ENCODE measurements at places on chromosomes 1 and 21.

DNA sequence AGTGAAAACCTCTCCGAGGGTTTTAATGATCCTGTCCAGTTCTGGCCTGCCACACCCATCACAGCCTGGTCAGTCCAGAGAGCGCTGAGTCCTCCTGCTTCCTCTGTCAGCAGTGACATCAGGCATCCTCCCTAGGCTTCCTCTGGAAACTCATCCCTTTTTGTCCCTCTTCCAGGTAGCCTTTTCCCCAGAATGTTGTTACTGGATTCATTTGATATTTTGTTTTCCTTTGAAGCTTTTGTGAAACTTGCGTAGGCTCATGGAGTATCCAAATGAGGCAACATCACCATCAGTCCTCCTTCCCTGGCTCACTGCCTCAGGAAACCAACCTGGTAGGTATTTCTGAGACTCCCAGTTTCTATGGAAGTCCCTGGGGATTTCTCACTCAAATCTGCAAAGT lies 27.0 kb upstream of the IGSF3 start:
- no peak for DNase-seq

GRCh38 chr1:175618559-175618958 lies 124.8 kb downstream of the TNR start:
- DNase-seq, result no peak

GRCh38 chr1:228445843-228446650 lies 29.4 kb upstream of the TRIM17 start:
- no peak for DNase-seq

GRCh38 chr21:17501107-17502006 lies 11.5 kb upstream of the CXADR start:
- no peak for DNase-seq

DNA sequence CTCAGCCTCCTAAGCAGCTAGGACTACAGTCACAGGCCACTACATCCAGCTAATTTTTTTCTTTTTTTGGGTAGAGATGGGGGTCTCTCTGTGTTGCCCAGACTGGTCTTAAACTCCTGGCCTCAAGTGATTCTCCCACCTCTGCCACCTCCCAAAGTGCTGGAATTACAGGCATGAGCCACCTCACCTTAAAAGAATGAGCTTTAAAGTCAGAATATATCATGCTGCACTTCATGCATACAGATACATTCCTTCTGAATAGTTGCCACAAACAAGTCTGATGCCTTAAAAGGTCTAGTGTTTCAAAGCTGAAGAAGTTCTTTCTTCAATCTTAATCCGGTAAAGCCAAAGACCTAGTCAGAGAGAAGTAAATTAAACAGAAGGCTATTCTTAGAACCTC lies 23.8 kb upstream of the CPLANE2 start:
- no peak for DNase-seq

DNA sequence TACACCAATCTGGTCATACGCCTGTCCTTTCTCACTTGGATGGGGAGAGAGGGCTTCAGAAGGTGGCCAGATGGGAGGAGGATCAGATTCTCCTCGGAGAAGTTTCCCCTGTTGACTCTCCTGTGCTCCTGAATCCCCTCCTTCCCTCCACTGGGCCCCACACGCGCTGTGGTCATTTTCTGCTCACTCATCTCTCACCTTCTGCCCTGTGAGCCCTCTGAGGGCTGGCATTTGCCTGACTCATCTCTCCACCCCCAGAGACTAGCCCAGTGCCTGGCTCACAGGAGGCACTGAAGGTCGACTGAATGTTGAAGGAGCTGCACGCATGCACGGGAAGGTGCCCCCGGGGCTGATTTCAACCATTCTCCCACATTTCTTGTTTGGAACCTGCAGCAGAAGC lies 14.2 kb downstream of the ABCA4 start:
- DNase-seq, result no peak

DNA sequence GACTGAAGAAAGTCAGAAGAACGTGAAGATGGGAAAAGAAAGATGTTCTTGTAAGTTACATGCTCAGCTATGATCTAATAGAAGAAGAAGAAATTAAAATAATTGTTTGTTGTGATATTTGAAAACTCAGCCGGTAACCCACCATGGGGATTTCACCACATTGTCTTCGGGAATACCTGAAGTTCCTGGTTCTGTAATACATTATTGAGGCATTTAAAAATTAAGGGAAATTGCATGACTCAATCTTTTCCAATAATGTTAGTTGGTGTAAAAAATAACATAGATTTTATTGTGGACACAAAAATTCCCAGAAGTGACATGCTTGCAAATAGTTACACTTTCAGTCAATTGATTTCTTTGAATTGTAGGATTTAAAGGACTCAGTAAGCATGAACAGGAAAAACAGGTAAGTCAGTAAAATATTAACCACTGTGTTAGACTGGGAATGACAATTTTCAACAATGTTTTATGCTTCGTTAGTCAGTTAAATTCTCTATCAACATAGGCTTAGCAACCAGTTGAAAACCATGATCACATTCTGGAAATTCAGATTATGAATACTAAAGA lies 745.1 kb downstream of the LTN1 start:
- no peak for DNase-seq

DNA sequence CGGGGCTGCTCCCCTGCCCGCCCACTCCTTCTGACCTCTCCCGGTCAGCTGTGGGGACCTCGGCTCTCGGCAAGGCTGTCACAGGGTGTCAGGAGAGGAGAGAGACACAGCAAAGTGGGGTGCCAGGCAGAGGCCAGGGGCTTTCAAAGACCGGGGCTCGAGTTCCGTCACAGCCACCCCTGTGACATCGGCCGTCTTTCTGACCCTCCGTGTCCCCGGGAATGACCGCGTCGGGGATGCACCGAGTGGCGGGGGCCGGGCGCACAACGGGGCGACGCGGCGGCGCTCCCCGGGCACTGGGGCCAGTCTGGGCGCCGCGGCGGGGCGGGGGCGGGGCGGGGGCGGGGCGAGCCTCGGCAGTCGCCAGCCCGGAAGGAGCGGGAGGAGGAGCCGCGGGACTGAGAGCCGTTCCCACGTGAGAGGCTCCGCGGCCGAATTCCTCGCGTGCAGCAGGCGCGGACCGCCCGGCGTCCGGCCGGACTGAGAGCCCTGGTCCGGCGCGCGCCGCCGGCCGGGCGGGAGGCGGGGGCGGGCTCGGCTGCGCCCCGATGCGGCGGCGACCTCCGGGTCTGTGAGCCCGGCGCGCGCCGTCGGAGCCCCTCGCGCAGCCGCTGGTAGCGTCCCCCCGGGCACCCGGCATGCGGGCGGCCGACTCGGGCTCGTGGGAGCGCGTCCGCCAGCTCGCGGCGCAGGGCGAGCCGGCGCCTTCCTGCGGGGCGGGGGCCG lies 229.7 kb upstream of the TMEM51 start:
- DNase-seq, result peak; percentile 52

DNA sequence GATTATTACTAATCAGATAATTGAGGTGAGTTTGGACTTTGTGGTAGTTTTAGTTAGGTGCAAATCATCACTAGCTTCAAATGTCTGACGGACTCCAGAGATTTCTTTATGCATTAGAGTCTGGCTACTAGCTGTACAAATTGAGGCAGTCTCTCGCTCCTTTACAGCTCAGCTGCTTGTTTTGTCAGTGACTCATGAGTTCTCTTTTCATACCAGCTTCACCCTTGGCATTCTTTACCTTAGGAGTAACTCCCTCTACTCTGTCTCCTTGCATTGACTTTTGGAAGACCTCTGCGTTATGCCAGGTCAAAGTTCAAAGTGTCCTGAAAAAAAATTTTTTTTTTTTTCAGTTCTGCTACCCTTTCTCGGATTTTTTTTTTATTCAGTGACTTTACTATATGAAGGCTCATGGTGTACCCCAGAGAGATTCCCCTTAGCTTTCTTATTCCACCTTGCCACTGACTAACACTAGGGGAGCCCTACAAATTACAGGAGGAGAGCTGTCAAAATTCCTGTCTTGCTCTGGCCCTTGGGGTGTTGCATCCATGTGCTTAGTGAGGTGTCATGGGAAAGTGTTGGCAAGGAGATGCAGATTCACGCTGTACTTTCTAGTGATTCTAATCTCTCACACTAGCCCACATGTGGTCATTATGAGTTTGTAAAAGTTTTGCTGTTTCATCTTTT lies 576.6 kb downstream of the ADGRL2 start:
- peak; percentile 28 for DNase-seq

- no peak for DNase-seq
Observed at GRCh38 chr1:40906781-40907400, 44.7 kb upstream of the CITED4 start.

GRCh38 chr1:16046842-16047241 lies 3.3 kb downstream of the CLCNKB start:
- no peak for DNase-seq

DNA sequence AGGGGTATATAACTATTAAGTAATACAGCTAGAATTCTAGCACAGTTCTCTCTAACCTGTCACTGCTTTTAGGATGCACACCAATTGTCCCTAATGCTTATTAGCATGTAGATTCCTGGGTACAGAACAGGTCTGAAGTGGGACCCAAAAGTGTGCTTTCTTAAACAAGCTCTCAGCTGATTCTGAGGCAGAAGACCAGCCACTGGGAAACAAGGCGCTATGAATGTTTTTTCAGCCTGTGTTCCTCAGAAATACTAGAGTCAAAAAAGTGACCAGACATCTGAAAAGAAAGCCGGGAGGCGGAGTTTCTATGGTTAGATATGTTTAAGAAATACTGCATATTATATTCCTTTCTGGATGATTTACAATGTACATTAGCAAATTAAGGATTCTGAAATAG lies 1.8 kb downstream of the PEF1 start:
- no peak for DNase-seq

DNA sequence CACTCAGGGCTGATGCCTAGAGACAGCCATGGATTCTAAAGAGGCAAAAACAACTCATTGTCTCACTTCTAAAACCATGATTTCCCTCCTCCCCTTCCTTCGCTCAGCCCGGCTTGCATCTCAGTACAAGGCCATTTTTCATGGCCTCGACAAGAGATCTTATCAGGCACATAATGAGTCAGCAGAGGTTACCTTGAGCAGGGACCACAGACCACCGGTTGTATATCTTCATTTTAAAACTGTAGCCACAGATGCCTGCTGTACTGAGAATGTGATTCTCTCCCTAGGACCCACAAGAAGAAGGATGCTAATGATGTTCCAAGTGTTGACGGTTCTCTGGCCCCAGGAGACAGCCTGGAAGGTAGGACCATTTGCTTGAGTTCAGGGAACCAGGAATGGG lies 331.9 kb downstream of the AJAP1 start:
- DNase-seq, result no peak

GRCh38 chr1:178358456-178358855 lies 138.3 kb downstream of the CLEC20A start:
- DNase-seq, result no peak

DNA sequence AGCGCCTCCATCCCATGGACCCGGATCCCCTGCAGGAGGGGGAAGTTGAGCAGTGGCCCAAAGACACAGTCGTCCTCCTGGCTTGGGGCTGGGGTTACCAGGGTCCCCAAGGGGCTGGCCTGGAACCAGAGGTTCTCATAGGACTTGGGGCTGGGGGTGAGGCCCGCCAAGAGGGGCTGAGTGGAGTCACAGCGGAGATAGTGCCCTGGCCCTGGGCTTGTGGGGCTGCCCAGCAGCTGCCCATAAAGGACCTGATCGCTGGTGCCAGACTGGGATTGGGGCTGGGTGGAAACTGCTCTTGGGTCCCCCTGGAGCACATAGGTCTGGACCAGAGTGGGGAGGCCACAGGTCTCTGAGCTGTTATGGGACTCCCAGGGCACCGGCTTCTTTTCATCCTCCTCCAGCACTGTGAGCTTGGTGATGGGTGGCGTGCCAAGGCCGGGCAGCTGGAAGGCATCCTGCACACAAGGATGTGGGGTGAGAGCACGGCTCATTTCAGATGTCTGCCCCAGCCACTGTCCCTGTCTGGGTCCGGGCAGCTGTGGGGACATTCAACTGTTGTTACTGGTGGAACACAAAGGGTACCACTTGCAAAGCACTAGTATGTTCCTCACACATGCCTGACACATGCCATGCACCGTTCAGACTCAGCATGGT lies 2.3 kb upstream of the MRPS15 start:
- DNase-seq, result no peak

Measured in amniotic stem cell (primary cell).